ENCODE measurements at places on chromosomes 6 and 20.

DNA sequence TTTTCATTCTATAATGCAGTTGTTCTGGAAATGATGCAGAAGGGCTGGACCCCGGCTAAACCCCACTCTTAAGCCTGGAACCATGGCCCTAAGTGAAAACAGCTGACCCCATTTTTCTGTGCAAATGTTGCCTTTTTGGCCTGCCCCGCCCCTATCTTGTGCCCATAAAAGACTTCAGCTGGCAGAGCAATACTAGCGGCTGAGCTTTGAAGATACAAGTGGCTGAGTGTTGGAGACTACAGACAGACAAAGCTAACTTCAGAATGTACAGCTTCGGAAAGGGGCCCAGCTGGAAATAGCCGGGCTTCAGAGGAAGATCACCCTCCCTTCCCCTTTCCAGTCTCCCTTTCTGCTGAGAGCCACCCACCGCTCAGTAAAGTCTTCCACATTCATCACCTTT is 258.6 kb upstream of the SPTLC3 start:
- no peak for DNase-seq

- no peak for DNase-seq
Measured at GRCh38 chr6:162711376-162711775, 16.2 kb downstream of the PRKN start.

GRCh38 chr6:56348578-56348977 is 101.2 kb upstream of the COL21A1 start:
- DNase-seq, result no peak

- no peak for DNase-seq
Measured at GRCh38 chr6:33624856-33625255, 3.7 kb downstream of the ITPR3 start.

- no peak for DNase-seq
Measured at GRCh38 chr6:22322103-22323030, 25.5 kb upstream of the PRL start.

GRCh38 chr6:56497240-56497639 is 145.4 kb downstream of the DST start:
- DNase-seq, result no peak

GRCh38 chr20:4951299-4951698 is 50.0 kb downstream of the SLC23A2 start:
- DNase-seq, result no peak

DNA sequence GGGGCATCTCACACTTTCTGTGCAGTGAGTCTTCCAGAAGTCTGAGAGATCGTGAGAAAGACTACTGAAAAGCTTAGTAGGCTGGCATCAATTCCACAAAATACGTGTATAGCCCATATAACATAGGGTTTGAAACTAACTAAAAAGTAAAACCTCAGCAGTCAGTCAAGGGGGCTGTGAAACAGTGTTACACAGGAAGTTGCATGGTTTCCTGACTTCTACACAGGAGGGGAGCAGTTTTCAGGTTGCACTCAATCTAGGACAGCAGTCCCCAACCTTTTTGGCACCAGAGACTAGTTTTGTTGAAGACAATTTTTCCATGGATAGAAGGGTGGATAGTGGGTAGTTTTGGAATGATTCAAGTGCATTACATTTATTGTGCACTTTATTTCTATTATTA is 4.7 kb upstream of the LY86 start:
- DNase-seq, result no peak
